ENCODE measurements at places on chromosomes 16 and 17.
A peak's percentile ranks its signal among the peaks of the same experiment; 100 is the strongest.

- no peak for DNase-seq
Measured at GRCh38 chr16:86362155-86362849, 148.0 kb upstream of the FOXF1 start.

- DNase-seq = no peak
Measured at GRCh38 chr16:1295465-1295864, 14.0 kb upstream of the UBE2I start.

DNA sequence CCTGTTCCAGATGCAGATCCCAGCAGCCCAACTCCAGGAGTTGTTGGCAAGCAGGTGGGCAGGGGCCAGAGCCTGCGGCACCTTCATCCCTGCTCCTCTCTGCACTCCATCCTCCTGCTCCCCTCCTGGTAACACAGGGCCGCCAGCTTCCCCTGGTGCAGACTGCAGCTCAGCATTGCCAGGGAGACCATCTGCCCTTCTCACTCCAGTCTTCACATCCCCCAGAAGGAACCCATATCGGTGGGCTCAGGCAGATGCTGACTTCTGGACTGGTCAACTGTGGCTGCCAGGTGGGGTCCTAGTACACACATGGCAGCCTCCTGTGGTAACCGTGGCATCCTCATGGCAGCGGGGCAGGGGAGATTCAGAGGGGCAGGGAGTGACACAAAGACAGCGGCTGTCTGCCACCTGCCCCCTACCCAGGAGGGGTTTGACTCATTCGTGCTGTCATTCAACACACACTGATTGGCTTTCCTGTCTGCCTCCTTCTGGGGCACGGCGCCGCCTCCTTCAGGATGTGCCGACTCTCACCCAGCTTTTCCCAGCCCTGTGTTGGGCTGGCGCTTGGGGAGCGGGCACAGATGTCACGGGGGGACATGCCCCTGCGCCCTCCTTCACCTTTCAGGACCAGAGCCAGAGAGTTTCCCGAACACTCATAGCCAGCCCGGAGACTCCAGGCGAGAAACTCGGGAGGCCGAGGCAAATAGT, 120.9 kb downstream of the CMIP start:
- DNase-seq = no peak

- peak; percentile 49 for DNase-seq
Measured at GRCh38 chr16:4846503-4846900, 586 bp downstream of the GLYR1 start.

DNA sequence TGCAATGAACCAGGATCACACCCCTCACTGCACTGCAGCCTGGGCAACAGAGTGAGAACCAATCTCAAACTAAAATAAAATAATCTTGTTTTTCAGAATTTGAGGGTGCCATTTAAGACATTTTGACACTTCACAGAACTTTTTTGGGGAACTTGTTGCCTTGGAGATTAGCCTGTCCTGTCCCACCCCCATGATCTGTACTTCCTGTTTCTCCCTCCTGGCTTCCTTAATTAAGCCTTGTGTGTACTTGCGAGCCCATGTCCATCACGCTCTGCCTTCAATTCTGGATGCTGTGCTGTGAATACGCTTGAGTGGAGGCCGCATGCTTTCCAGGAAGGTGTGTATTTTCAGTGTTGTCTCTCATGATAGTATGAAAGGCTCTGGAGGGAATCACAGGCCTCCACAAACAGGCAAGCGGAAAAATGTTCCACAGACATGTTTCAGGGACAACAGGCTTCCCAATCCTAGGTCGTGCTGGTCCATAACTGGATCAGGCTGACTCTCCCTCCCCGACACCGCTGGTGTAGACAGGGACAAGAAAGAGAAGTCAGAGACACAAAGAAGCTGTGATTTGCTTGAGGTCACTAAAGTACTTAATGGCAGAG, 56.9 kb downstream of the NOS2 start:
- DNase-seq = no peak

GRCh38 chr16:88909431-88910210, 43.2 kb upstream of the PABPN1L start:
- DNase-seq = no peak

DNA sequence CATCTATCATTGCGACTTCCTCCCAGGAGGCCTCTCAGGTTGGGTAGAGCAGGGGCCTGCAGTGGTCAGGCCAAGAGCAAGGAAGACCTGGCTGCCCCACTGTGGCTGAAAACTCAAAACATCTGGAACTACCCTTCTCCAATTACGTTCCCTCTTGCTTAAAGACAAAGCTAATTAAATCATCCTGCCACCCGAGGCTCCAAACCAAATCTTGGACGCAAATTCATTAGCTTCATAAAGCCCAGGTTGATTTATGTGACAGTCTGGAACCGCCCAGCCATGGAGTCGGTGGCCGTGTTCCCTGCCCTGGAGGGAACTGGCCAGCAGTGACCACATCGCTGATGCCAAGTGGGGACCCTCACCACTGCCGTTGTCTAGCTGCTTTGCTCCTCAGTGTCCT, 21.4 kb downstream of the GRIN2C start:
- no peak for DNase-seq

- peak; percentile 26 for DNase-seq
Measured at GRCh38 chr16:53053967-53054669, 673 bp upstream of the CHD9 start.

DNA sequence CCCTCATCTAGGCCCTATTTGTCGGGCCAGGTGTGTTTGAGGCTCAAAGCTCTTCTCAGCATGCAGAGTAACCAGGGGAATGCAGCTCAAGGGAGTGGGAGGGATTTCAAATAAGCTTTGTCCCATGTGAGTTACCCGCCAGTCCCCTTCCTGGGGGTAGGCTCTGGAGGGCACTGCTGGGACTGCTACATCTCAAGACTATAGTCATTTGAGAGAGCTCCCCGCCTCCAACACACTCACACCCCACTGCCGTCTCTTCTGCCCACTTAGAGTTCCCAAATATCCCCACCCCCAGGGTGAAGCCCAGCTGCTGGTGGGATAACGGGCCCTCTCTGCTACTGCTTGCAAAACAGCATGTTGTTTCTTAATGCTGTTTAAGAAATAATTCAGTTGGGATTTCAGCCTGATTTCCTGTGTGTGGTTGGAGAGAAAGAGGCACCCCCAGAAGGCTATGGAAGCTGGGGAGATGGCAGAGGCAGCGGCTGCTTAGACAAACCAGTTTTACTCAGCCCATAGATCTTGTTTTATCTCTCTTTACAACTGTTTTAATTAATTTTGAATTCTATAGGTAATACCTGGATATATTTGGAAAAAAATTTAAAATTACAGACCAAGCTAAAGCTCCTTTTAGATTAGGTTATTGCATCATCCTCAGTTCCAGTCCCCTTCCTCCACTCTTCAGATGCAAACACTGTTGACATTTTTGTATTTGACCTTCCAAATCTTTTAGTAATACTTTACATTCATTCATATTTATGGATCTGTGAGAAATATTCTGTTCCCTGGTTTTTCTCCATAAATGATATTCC, 4.1 kb upstream of the MPO start:
- no peak for DNase-seq

DNA sequence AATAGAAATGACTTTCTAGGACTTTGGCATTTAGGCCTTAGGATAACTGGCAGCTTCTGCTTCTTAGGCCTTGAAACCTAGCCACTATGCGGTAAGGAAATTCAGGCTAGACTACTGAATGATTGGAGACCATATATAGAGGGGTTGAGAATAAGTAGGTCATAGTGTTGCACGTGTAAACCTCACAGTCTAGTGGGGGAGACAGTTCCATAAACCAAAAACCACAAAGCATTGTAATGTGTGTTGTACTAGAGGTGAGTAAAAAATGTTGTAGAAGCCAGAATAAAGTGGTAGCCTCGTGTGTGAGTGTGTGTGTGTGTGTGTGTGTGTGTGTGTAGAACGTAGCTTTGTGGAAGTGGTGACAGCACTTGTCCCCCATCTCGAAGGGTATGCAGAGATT, 188.5 kb downstream of the MAP2K6 start:
- DNase-seq = no peak

GRCh38 chr17:50634915-50635731, 442 bp downstream of the ABCC3 start:
- no peak for DNase-seq

GRCh38 chr17:63042256-63042812, 76.3 kb downstream of the TANC2 start:
- DNase-seq = peak; percentile 30

DNA sequence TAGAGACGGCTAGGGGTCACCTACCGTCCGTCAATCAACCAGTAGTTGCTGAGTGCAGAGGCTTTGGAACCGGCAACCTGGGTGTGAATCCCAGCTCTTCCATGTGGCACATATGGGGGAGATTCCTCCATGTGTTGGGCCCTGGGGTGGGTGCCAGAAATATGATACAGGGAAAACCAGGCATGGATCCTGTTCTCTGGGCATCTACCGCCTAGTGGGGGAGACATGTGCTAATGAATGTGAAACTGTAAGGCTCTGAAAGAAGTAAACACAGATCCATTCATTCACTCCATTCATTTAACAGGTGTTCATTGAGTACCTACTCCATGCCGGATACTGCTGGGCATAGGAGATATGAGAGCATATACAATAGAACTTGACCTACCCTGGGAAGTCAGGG, 39.5 kb upstream of the SDK2 start:
- DNase-seq = no peak

GRCh38 chr17:63998050-63998720, at the start of gene PRR29:
Gene PRR29, plus strand, starts transcription at chr17:63998351. Its CDS starts 14 bp downstream, at chr17:63998365.
- peak; percentile 42 for DNase-seq

- peak; percentile 41 for DNase-seq
Measured at GRCh38 chr17:72171703-72172667, 51.2 kb downstream of the SOX9 start.
